Amygdala (tissue), 56 donors: ENCODE measurements at places on chromosomes 13 and 19.

- DNase-seq, result no peak
Measured at GRCh38 chr19:8392017-8392591, 1.9 kb downstream of the RAB11B start.

DNA sequence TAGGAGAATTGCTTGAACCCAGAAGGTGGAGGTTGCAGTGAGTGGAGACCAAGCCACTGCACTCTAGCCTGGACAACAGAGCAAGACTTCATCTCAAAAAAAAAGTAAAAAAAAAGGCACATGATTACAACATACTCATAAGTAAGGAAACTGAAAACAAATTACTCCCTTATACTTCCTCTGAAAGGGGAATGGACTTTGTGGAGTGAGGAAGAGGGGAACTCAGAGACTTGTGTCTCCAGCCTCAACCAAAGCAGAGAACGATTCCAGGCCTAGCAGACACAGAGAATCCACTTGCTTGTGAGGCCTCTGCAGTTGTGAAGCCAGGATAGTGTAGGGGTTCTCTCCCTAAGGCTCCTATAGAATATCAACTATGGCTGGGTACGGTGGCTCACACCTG is 4.3 kb upstream of the LATS2 start:
- DNase-seq, result no peak

DNA sequence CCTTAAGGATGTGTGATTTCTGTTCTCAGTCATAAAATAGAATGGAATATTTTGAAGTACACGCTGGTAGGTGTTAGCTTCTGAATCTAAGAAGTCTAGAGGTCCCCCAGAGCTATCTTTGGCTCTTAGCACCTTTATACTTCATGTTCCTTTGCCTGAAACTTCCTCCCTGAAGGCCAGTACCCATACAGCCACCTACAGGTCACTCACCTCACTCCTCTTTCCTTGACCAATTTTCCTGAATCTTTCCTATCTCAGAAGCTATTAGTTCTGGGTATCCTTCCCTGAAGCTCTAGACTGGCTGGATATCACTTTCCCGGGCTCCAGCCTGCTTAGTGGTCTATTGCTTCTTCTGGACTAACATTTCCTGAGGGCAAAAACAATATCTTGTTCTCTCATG is 93.4 kb upstream of the EDNRB start:
- DNase-seq, result no peak

- DNase-seq, result no peak
Measured at GRCh38 chr13:78201411-78201810, 282.8 kb upstream of the EDNRB start.

DNA sequence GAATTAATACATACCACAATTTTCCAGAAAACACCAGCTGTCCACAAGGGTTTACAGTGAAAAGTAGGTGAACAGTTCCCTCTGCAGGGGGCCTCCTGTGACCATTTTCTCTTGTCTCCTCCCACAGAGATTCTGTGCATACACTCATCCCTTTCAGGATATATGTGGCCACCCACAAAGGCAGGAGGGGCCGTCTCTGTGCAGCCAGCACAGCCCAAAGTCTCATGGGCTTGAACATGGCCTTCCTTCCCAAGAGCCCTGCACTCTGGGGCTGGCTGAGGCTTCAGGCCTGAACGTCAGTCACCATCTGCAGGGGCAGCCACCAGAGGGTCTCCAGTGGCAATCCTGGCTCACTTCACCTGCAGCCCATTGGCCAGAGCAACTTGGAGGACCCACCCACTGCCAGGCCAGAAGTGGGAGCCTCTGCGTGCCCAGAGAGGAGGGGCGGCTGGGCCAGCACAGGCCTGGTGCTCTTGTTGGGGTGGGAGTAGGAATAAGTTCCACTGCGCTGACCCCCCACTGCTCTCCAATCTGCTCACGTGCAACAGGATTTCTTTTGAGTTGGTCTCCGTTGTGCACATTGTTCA is 25.1 kb downstream of the TMEM161A start:
- no peak for DNase-seq
